A172 (cell line): ENCODE measurements at places on chromosomes 6 and 20. TPM values are rescaled to one million over a fixed set of nuclear protein-coding genes. Genes with fewer than 3 reads are reported as not detected.

DNA sequence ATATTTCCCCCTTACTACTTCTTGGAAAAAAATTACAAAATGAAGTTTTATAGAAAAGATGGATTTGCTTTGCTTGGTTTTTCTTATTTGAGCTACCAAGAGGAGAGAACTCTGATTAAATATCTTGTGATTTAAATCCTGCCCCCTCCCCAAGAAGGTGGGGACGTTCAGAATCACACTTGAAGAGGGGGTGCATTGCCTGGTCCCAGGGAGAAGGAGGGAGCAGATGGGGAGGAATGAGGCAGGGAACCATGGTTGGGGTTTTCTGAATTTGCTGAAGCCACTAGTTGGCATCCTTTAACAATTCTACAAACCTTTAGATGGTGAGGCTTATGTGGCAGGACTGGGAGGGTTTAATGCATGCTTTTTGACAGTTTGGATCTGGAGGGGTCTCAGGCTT is 5.5 kb downstream of the PCK1 start:
- DNase-seq = no peak

DNA sequence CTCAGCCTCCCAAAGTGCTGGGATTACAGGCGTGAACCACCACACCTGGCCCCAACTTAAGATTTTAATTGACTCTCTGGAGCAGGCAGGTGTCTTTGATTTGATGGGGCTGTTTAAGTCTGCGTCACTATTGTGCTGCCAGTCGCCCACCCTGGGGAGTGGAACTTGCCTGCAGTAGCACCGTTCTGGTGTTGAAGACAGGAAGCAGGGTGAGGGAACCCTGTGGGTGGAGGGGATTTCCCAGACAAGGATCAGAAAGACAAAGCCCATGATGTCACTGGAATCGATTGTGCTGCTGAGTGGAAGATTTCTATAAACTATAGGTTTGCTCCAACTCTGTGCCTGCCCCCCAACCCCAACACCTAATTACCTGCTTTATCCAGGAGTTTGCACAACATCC is 11.0 kb downstream of the ALDH8A1 start:
- DNase-seq = peak; percentile 9

DNA sequence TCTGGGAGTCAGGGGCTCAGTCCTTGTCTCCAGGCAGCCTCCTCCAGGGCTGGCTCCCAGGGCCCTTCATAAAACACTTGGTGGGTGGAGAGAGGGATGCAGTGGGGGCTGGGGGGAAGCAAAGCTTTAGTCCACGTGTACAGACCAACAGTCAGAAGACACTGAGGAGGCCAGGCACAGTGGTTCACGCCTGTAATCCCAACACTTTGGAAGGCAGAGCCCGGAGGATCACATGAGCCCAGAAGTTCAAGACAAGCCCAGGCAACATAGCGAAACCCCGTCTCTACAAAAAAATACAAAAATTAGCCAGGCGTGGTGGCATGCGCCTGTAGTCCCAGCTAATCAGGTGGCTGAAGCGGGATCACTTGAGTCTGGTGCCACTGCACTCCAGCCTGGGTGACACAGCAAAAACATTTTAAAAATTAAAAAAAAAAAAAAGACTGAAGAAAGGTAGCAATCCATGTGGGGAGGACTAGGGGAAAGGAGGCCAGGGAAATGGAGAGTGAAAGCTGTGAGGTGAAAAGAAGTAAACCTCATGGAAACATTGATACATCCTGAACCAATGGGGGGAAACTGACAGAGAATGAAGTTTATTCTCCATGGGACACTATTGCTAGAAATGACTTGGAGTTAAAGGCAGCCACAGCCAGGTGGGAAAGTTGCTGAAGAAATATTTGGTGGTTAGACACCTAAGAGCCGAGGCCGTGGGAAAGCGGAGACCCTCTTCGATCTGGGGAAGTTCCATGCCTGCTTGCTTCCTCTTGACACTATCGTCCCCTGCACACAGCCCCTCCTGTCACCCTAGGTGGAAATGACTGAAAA is 35.4 kb downstream of the PIM1 start:
- no peak for DNase-seq

GRCh38 chr6:55659304-55659703 is 80.3 kb upstream of the HMGCLL1 start:
- DNase-seq = no peak

DNA sequence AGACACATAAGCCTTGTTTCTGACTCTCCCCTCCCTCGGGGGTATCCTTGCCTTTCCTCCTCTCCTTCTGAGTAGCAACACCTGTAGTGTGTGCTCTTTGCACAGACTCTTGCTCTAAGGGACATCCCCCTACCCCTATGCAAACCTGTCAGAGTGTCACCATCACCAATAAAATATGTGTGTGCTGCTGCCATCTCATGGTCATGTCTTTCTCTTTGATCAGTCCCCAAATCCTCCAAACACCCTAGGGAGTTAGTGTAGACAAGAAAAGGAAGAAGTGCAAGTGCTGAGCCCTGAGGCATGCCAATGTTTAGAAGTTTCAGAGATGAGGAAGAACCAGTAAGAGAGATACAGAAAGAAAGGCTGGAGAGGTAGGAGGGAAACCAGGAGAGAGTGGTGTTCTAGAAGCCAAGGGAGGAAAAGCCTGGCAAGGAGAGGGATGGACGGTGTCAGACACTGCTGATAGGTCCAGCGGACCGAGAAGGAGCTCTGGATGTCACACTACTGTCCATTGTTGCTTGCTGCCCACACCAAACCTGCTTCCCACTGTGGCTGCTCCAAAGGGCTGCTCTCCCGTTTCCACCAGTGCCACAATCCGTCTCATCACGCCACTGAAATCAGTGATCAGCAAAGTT is 16.4 kb downstream of the TRMT6 start:
- no peak for DNase-seq

DNA sequence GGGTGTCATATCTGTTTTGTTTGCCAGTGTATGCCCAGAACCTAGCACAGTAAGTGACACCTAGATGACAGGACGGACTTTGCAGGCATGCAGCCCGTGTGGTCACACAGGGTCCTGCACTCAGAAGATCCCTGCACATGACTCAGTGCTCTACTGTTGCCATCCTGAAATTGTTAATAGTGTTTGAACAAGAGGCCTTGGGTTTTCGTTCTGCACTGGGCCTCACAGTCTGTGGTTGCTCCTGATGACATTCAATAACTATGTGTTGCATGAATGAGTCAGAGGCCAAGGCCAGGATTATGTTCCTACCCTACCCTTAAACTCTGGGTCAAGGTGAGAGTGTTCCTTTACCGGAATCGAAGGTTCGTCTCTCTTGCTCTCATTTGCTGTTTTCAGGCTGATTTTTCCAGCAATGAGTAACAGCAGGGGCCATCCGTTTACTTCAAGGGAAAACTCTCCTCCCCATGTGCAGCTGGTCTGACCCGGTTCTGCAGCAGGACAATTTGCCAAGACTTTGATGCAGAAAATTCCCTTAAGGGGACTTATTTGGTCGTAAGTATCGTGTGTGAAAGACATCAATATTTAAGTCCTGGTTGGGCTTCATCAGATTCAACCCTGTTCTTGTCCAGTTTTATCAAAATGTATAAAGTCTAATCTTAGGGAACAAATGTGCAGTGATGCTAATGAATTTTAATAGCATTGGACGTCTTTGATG is 13.0 kb upstream of the PFDN4 start:
- no peak for DNase-seq

GRCh38 chr6:105739764-105740163 is 336.9 kb upstream of the PREP start:
- no peak for DNase-seq

GRCh38 chr6:13273202-13273930 is 55.0 kb downstream of the TBC1D7 start:
- DNase-seq = no peak

DNA sequence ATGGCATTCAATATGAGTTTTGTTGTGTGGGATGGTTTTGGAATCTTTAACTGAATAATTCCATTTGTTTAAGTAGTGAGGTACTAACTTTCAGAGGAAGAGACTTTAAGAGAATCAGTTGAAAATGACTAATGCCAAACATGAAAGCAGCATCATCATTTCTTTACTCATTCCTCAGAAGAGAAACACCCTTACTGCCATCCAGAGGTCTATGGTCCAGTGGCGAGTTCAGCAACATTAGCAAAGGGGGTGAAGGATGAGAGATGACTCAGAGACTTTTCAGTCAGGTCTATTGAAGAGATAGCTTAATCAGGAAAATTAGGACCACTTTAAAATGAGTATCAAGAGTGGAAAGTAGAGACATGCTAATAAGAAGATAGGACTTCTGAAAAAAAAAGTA is 118.8 kb downstream of the COL19A1 start:
- peak; percentile 10 for DNase-seq

GRCh38 chr6:14075095-14075503 is 42.5 kb upstream of the CD83 start:
- DNase-seq = peak; percentile 49

DNA sequence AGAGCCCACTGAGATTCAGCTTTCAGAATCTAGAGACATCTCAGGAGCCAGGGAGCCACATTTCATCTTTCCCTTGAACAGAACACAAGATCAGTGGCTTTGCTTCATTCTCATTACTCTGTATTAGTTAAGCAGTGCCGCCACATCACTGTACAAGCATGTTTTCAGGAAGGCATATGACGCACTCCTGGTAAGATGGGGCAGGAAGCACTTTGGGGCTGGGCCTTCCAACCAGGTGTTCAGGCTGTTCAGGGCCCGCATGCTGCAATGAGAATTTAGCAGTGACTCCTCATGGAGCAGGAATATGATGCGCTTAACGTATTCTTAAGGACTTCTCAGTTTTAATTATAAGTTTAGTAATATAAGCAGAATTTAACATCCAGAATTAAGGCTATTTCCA is 29.7 kb upstream of the GNRH2 start:
- no peak for DNase-seq

DNA sequence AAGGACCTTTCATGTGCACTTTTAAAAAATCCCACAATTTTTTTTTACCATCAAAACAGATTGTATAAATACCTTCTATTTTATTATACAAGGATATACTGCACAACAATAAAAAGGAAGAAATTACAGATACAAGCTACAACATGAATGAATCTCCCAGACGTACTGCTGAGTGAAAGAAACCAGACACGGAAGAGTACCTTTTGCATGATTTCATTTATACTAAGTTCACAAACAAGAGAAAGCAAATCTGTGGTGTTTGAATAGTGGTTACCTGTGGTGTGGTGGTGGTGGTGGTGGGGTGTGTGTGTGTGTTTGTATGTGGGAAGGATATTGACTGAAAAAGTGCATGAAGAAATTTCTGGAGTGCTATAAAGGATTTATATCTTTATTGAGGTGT is 6.8 kb upstream of the PLCB4 start:
- no peak for DNase-seq

GRCh38 chr6:164412566-164412965 is 896.8 kb downstream of the C6orf118 start:
- no peak for DNase-seq

DNA sequence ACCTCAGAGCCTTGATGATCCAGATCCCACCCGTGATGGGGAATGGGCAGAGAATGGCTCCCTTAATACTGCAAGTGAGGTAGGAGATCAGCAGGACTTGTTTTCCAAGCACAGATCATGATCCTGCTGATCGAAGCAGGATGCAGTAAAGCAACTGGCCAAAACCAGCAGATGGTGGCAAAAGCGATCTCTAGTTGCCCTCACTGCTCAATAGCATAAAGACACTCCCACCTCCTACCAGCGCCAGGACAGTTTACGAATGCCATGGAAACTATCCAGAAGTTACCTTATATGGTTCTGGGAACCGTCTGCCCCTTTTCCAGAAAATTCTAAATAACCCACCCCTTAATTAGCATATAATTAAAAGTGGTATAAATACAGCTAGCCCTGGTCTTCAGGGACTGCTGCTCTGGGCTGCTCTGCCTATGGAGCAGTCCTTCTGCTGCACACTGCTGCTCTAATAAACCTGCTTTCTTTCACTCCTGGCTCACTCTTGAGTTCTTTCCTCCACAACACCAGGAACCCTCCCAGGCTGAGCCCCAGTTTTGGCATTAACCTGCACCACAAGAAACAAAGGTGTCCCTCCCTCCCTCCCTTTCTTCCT is 415.8 kb downstream of the PREX1 start:
- DNase-seq = no peak

- peak; percentile 35 for DNase-seq
These were observed 130.4 kb upstream of the SMLR1 start for GRCh38 chr6:130696806-130697205.

- DNase-seq = no peak
These were observed 91.0 kb upstream of the RIPOR2 start for GRCh38 chr6:25026723-25027122.

- DNase-seq = no peak
These were observed 32.5 kb downstream of the MUC22 start for GRCh38 chr6:31042806-31043205.

DNA sequence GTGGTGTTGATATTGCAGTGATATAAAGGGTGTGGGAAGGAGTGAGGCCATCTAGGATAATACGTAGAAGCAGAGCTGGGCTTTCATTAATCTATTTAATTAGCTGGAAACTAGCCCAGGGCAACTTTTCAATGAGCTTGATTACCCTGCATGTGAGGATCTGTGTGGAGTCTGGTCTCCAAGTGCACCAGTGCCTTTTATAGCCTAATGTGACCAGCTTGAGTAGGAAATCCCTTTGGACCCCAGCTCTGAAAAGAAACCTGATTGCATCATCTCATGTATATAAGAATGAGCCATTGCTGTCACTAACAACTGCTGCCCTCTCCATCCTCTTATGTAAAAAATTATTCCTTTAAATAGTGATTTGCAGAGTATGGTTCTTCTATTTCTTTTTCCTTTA is 72.6 kb downstream of the CD109 start:
- DNase-seq = no peak

GRCh38 chr20:5474646-5475550 is 158.1 kb upstream of the PROKR2 start:
- DNase-seq = no peak

GRCh38 chr6:74115674-74116073 is 419.7 kb downstream of the CD109 start:
- DNase-seq = no peak

DNA sequence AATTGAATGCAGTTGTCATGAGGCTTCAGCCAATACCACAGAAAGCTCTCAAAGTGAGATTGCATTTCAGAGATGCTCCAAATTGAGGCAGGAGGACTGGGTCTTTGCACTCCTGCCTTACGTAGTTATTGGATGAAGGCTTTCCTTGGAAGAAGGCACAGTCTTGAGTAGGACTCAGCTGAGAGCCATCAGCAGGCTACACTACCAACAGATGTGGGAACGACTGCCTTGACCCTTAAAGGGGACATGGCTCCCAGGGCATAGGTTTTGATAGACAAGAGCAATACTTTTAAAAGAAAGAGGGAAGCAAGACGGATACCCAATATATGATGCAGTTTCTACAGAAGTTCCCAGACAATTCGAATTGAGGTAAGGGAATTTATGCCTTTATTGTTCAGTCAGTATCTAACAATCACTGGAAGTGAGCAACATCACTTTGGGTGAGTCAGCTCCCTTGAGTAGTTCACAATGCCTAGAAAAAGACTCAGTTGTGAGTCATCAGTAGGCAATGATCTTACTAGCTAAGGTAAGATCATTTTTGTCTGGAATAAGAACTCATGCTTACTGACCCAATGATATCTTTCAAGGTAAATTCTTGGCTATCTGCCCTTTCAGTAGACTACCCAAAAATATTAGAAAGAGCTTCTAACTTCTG is 390.8 kb downstream of the GJA1 start:
- DNase-seq = peak; percentile 88

- peak; percentile 49 for DNase-seq
These were observed 191.5 kb downstream of the CDH4 start for GRCh38 chr20:61443443-61444126.

The TNFRSF6B gene
- total RNA-seq = 2.4 and 3.4 TPM in 2 replicates

The CNKSR3 gene
- total RNA-seq = 1.8 and 2.7 TPM in 2 replicates

The BPI gene
- total RNA-seq = not detected in 2 replicates

The ADGRB3 gene
- total RNA-seq = not detected in 2 replicates

The EDEM2 gene
- total RNA-seq = 32.8 and 34.4 TPM in 2 replicates

The FHL5 gene
- not detected in 2 replicates for total RNA-seq

The ARHGAP40 gene
- total RNA-seq = not detected in 2 replicates

The BTNL2 gene
- total RNA-seq = not detected in 2 replicates

The WFDC12 gene
- total RNA-seq = not detected in 2 replicates
